ENCODE measurements at places on chromosomes 1 and 21.

DNA sequence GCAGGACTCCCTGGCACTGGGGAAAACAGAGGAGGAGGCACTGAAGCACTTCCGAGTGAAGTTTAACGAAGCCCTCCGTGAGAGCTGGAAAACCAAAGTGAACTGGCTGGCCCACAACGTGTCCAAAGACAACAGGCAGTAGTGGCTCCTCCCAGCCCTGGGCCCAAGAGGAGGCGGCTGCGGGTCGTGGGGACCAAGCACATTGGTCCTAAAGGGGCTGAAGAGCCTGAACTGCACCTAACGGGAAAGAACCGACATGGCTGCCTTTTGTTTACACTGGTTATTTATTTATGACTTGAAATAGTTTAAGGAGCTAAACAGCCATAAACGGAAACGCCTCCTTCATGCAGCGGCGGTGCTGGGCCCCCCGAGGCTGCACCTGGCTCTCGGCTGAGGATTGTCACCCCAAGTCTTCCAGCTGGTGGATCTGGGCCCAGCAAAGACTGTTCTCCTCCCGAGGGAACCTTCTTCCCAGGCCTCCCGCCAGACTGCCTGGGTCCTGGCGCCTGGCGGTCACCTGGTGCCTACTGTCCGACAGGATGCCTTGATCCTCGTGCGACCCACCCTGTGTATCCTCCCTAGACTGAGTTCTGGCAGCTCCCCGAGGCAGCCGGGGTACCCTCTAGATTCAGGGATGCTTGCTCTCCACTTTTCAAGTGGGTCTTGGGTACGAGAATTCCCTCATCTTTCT, 75.5 kb downstream of the PIK3CD start:
- no peak for DNase-seq

- peak; percentile 83 for DNase-seq
These were observed 4.3 kb downstream of the S100A10 start for GRCh38 chr1:151989211-151989862.

- DNase-seq: no peak
These were observed 33.7 kb downstream of the PTP4A2 start for GRCh38 chr1:31904339-31905092.

DNA sequence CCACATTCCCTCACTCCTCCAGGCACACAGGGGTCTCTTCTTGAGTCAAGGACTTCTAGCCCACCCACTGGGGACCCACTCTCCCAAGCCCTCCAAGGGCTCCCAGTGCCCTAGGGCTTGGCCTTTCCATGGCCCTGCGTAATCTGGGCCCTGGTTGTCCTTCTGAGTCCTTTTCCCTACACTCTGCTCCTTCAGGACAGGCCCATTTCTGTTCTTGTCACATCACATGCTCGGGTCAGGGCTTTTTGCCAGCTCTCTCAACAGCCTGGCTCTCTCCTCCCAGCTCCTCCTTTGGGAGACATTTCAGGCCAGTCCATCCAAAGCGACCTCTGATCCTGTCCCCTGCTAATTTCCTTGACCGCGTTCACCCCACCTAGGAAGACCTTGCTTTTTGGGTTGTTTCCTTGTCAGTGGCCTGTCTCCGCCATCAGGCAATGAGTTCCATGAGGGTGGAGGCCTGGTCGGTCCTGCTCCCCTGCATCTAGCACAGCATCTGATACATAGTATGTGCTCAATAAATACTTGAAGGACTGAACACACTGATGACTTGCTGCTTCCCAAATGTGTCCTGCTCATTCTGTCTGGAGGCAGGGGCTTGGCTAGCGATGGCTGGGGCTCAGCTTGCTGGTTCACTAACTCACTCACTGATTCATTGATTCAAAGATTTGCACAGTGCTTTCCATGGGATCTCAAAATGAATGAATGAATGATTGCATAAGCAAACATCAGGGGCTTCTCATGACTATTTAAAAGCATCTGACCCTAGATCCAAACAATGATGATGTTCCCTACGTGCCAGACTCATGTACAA, 44.8 kb downstream of the DHRS3 start:
- DNase-seq: no peak

DNA sequence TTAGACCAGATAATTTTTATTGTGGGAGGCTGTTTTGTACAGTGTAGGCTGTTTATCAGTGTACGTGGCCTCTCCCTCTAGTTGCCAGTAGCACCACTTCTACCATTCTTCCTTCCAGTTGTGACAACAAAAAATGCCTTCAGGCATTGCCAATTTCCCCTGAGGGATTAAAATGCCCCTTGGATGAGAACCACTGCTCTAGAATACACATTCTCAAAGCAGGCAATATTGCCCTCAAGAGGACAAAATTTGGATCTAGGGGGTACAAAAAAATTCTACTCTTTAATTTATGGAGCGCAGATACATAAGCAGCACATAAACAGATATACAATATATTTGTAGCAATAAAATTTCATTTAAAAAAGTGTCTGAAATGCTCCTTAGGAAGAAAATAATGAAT, 674.6 kb downstream of the PTPRC start:
- DNase-seq: no peak

DNA sequence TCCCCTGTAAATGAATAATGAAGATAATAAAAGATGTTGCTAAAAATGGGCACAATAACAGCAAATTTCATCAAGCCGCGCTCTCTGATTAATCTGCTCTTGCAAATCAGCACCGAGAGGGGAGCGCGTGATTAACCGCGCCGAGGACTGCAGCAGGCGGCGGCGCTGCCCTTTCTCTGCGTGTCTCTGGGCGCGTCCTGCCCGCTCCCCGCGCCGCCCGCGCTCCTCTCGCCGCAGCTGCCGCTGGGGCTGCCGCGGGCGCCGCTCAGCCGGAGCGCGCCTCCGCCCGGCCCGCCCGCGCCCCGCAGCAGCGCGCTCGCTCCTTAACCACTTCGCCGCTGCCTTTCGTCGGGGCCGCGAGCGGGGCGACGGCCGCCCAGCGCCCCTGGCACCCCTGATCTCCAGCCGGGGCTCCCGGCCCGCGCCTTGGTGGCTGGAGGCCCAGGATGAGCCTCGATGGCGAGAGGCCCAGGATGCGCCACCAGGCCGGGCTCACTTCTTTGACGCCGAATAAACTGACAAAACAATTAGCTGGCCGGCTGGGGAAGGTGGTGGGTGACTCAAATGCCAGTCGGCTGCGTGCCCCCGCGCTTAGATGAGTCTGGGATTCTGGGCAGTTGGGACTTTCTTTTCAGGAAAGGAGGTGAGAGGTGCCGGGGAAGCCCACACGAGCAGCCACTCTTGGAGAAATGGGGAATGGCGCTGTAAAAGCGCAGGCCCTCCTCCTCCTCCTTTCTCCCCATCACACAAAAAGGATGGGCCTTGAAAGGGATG, 221.4 kb upstream of the PKN2 start:
- peak; percentile 81 for DNase-seq

GRCh38 chr1:204003536-204003935, 69.4 kb upstream of the SOX13 start:
- DNase-seq: no peak

DNA sequence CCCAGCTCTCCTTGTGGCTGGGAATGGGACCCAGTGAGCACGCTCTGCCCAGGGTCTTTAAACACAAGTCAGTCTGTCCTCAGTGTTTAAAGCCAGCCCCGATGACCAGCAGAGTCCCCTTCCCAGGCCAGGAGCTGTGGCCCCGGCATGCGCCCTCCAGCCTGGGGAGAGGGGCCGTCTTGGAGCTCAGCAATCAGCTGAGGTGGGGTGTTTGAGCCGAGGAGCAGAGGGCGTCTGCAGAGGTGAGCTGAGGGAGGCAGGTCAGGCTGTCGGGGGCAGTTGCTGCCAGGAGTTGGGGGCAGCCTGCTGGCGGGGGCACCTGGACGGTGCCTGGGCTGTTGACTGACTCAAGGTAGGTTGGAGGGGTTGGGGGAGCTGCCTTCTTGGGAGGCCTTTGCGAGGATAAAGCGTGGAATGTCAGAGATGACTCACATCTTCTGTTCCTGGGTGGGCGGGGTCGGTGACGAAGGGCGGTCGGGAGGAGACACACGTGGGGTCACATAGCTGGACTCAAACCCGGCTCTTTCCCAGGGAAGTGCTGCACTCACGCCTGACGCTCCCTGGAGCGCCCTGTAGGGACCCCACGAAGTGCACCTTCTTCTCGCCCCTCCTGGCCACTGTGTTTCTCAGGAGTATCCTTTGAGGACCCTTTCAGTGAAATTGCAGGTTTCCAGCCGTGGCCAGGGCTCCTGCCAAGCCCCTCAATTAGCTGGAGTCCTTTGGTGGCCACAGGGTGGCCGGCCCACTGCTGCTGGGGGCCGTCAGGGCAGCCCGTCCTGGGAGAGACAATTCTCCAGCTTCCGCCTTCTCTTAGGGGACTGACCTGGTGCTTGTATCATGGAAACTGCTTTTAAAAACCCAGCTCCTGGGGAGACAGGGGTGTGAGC, 86.2 kb downstream of the SIK1 start:
- peak; percentile 88 for DNase-seq

- DNase-seq: no peak
These were observed 37.2 kb downstream of the LRRC71 start for GRCh38 chr1:156957634-156958033.

GRCh38 chr1:53061123-53061858, 722 bp upstream of the PODN start:
- peak; percentile 58 for DNase-seq

- DNase-seq: no peak
These were observed 50.1 kb downstream of the ADAMTS5 start for GRCh38 chr21:26916799-26917198.

- DNase-seq: no peak
These were observed 1.0 kb upstream of the IER5 start for GRCh38 chr1:181087400-181087901.

DNA sequence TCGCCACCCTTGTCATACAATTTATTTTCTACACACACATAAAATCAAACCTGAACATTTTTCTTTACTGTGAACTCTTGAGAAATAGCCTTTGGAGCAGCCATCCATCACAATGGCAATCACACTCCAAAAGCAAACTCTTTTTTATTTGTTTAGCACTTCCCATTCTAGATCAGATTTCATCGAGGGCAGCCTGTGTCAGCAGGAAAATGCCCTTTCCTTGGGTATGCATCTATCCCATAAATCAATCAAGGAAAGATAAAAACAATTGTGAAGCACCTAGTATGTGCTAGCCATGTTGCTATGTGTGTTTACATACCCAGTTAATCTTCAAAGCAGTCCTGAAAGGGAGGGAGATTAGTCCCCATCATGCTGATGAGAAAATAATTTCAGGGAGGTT, 484.1 kb upstream of the USP24 start:
- no peak for DNase-seq

- no peak for DNase-seq
These were observed 90.4 kb downstream of the RGS21 start for GRCh38 chr1:192407206-192407605.

DNA sequence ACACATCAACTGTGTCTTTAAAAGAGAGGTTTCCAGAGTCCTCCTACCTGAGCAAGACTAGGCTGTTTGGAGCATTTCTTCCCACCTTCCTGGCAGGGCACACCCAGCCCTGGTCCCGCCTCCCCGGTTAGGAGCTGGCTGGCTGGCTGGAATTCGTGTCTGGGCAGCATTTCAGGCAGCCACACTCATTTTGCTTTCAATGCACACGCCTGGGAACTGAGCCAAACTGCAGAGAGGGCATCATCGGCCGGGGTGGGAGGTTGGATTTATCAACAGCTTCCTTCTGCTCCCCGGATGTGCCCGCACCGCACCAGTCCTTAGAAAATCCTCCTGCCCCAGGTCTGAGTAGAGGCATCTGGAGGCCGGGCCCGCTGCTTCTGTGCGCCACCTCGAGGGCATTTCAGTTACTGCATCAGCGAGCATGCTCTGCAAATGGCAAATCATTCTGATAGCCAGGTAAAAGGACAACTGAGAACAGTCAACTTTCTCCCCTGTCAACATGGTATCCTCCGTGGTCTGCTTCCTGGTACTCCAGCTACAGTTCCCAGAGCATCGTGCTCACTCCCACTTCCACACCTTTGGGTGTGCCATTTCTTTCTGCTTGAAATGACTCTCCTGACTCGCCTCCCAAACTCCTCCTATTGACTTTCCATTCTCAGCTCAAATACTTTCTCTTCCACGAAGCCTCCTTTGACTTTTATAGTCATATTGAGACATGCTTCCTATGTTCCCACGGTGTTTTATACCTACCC, 20.6 kb downstream of the TCEA3 start:
- peak; percentile 92 for DNase-seq

DNA sequence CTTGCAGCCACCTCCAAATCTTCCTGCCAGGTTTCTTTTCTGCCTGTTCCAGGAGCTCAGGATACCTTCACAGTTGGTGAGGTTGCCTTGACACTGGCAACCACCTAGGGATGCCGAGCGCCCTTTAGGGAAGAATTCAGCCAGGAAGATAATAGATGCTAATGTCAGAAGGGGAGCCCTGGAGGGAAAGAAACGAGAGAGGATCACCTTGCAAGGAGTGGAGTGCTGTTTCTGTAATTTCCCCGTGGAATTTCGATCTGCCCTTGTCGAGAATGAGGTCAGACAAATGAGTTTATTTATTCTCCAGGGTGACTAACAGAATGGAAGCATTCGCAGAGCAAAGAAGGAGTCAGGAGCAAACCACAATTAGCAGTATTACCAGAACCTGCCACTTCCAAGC, 315.8 kb upstream of the KAZN start:
- DNase-seq: no peak

GRCh38 chr1:62263006-62263813, 56.0 kb downstream of the KANK4 start:
- DNase-seq: no peak

DNA sequence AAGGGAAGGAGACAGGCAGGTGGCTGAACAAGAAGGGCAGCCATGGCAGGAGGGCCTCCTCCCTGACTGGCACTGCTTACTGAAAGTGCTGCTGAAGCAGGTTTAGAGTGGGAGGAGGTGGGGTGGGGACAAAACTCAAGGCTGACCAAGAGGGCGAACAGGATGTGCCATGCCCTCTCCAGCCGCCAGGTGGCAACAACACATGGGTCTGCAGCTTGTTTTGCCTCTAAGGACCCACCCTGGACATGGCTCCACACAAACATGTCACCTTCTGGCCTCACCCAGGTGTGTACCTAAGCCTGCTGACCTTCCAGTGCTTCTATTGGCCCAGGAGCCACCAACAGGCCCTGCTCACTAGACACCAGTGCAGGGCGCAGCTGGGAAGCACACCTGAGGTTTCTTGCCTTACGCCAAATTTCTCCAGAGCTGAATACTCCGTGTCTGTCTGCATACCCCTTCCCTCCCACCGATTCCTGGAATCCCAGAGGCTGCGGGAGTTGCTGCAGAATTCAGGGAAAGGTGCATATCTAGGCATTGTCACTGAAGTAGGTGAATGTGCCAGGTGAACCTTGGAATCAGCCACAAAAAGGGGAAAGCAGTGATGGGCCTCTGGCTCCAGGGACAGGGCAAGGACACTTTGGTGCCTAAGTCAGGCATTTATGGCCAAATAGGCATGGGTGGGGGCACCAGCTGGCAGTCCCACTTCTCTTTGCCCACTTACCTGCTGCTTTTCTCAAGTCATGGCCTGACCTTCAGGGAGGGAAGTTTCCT, 5.3 kb downstream of the PSRC1 start:
- DNase-seq: peak; percentile 88

- no peak for DNase-seq
These were observed 137.8 kb downstream of the NUF2 start for GRCh38 chr1:163459539-163459938.

Measured in GM03348 (cell line).